Uterine smooth muscle cell (primary cell): ENCODE measurements at places on chromosomes 3 and 15. TPM values are rescaled to one million over a fixed set of nuclear protein-coding genes. Genes with fewer than 3 reads are reported as not detected.

Gene STT3B
- 296 and 393 TPM in 2 replicates for total RNA-seq

Gene SLC9C1
- 0.12 and 0.22 TPM in 2 replicates for total RNA-seq

Gene CRBN
- total RNA-seq = 80.2 and 106 TPM in 2 replicates

Gene CXCR6
- under 0.01 TPM in 1 of 2 replicates, not detected in the other for total RNA-seq

Gene NR2E3
- 0.22 and 0.25 TPM in 2 replicates for total RNA-seq

Gene NANOGP8
- total RNA-seq = not detected in 2 replicates

Gene PLSCR1
- 33.4 and 43.5 TPM in 2 replicates for total RNA-seq

Gene HACD3
- 80.5 and 105 TPM in 2 replicates for total RNA-seq

Gene CMTM8
- total RNA-seq = 0.12 and 0.22 TPM in 2 replicates

Gene TMEM45A
- total RNA-seq = 18.7 and 39.0 TPM in 2 replicates

Gene PLSCR4
- 7.0 and 18.1 TPM in 2 replicates for total RNA-seq

Gene LRRIQ4
- total RNA-seq = 0.11 TPM in 1 of 2 replicates, not detected in the other

Gene CLDN16
- 0.12 TPM in 1 of 2 replicates, not detected in the other for total RNA-seq

Gene EFCC1
- not detected in 2 replicates for total RNA-seq

Gene PAQR9
- total RNA-seq = under 0.01 TPM in 1 of 2 replicates, not detected in the other

Gene CMTM7
- total RNA-seq = 6.2 and 10.0 TPM in 2 replicates

Gene MUSTN1
- total RNA-seq = 0.50 TPM in 1 of 2 replicates, not detected in the other

Gene CCR9
- not detected in 2 replicates for total RNA-seq

Gene CDHR4
- total RNA-seq = 0.12 TPM in 1 of 2 replicates, not detected in the other

Gene GOLGA6B
- not detected in 2 replicates for total RNA-seq

Gene ARHGEF26
- total RNA-seq = 2.1 and 2.2 TPM in 2 replicates

Gene ATP13A5
- not detected in 2 replicates for total RNA-seq

Gene IQCF5
- total RNA-seq = not detected in 2 replicates

Gene RETNLB
- not detected in 2 replicates for total RNA-seq

Gene SLC22A14
- total RNA-seq = under 0.01 TPM in 1 of 2 replicates, not detected in the other

Gene SGO1
- 4.7 and 16.2 TPM in 2 replicates for total RNA-seq

Gene GALNT15
- 3.4 and 4.6 TPM in 2 replicates for total RNA-seq

Gene HYAL1
- 0.50 and 0.66 TPM in 2 replicates for total RNA-seq

Gene FES
- 33.5 and 38.1 TPM in 2 replicates for total RNA-seq

Gene BCL6
- 17.0 and 29.1 TPM in 2 replicates for total RNA-seq

Gene GOLGA6L9
- total RNA-seq = 1.8 and 2.2 TPM in 2 replicates

Gene IGSF11
- total RNA-seq = 0.37 TPM in 1 of 2 replicates, not detected in the other

Gene FBXO40
- total RNA-seq = under 0.01 TPM in 1 of 2 replicates, not detected in the other

Gene CHRNA5
- 1.6 and 5.1 TPM in 2 replicates for total RNA-seq

Gene MASP1
- total RNA-seq = 56.8 and 123 TPM in 2 replicates

Gene DAZL
- total RNA-seq = not detected in 2 replicates

Gene CCDC12
- total RNA-seq = 30.6 and 33.2 TPM in 2 replicates

Gene GOLIM4
- 76.7 and 83.9 TPM in 2 replicates for total RNA-seq

Gene PLIN1
- total RNA-seq = 0.12 and 0.22 TPM in 2 replicates

Gene SYNPR
- not detected in 2 replicates for total RNA-seq

Gene LTK
- 0.37 and 0.44 TPM in 2 replicates for total RNA-seq

Gene NAALADL2
- total RNA-seq = 11.9 and 13.7 TPM in 2 replicates

Gene SLC27A2
- 0.22 and 0.50 TPM in 2 replicates for total RNA-seq

Gene CAPN7
- 31.0 and 43.5 TPM in 2 replicates for total RNA-seq

Gene ATP10A
- 0.66 and 2.9 TPM in 2 replicates for total RNA-seq

Gene SNX33
- 9.6 and 11.2 TPM in 2 replicates for total RNA-seq

Gene PPP1R14D
- total RNA-seq = not detected in 2 replicates

Gene PLSCR2
- not detected in 2 replicates for total RNA-seq

Gene BFSP2
- total RNA-seq = not detected in 2 replicates

Gene DNAJA4
- 5.4 and 5.9 TPM in 2 replicates for total RNA-seq

Gene LMCD1
- total RNA-seq = 13.4 and 35.6 TPM in 2 replicates

Gene SNRK
- 24.6 and 26.2 TPM in 2 replicates for total RNA-seq
